Activated naive CD8-positive, alpha-beta T cell treated with anti-CD3 and anti-CD28 coated beads for 36 hours (primary cell): ENCODE measurements at places on chromosomes 12 and 14. TPM values are rescaled to one million over a fixed set of nuclear protein-coding genes. Genes with fewer than 3 reads are reported as not detected.

- no peaks in the 10 kb centered on the region for H3K4me1 ChIP-seq
- H3K4me3 ChIP-seq = no peak overlapping the region
Observed at GRCh38 chr14:59020382-59020781, 168.1 kb upstream of the DAAM1 start.

GLT1D1 gene
- 0.27 TPM for total RNA-seq

PLBD1 gene
- 0.32 TPM for total RNA-seq

DNA sequence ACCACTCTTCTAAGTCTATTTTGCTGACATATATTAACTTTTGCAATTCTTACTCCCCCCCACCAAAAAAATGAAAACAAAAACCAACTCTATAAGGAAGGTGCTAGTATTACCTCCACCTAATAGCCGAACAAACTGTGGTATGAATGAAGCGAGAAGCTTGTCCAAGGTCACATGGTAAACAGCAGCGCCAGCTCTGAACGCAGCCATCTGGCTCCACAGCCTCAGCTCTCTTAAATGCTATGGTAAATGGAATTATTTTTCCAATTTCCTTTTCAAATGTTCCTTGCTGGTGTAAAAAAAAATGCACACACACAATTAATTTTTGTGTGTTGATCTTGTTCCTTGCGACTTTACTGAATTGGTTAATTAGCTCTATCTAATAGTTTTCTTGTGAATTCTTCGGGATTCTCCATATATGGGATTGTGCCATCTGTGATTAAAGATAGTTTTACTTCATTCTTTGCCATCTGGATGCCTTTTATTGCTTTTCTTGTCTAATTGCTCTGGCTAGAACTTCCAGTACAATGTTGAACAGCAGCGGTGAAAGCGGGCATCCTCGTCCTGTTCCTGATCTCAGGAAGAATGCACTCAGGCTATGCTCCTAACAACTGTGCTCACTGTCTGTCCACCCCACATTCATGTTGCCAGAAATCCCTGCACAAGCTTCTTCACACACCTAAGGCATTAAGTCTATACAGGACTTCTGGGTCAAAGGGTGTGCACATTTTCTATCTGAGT, 10.7 kb upstream of the C12orf76 start:
- H3K4me3 ChIP-seq = no peak overlapping the region
- H3K4me1 ChIP-seq = peaks cover 16% of the 10 kb centered on the region
- no peaks in the 10 kb centered on the region for H3K27me3 ChIP-seq
- H3K27ac ChIP-seq = no peak overlapping the region

ANO2 gene
- total RNA-seq = not detected

RASSF3 gene
- total RNA-seq = 51.0 TPM

DNA sequence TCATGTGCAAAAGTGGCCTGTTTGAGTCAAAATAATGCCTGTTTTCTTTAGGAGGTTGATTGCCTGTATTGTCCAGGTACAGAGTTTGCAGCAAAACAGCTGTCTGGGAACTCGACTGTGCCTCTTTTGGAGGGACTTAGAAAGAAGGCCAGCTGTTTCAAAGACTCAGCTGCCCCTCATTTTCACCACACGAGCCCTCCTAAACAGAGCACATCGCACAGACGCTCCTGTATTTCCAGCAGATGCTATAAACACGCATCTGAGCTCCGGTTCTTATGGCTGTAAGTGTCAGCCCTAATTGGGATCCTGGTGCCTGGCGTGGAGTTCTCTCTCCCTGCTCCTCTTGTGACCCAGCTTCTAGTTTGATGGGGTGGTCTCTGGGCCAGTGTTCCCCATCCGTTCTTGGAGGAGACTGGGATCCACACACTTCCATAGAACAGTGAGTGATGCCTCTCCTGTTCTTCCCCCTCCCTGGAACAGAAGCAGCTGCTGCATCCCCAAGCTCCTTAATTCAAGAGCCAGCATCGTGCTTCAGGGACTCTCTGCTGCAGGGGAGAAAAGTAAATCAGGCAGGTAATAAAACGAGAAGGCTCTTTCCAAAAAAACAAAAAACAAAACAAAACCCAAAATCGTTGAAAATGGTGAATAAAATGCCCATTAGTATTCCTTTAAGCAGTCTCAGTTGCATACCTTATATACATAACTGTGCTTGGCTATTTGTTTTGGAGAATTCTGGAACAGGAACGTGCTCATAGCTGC, 269.0 kb downstream of the SLC15A4 start:
- DNase-seq = no peak
- H3K4me1 ChIP-seq = no peaks in the 10 kb centered on the region
- no peaks in the 10 kb centered on the region for H3K27me3 ChIP-seq
- no peak overlapping the region for H3K27ac ChIP-seq

DNA sequence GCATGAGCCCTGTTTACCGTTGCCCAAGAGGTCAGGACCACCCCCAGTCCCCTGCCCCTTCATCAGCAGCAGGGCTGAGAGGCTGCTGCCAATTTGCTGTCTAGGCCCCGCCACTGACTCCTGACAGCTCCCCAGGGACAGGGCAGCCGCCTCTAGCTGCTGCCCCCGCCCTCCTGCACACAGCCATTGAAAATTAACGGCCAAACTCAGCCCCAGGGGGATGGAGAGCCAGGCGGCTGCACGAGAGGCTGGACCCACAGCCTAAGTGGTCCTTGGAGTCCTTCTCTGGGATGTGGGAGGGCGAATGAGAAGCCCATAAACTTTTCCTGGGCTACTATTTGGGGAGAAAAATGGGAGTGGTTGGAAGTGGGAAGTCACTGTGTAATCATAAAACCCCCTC, 4.6 kb downstream of the FOXN4 start:
- H3K36me3 ChIP-seq = no peaks in the 10 kb centered on the region
- peaks cover 2% of the 10 kb centered on the region for H3K4me1 ChIP-seq
- H3K27me3 ChIP-seq = peaks cover 68% of the 10 kb centered on the region
- no peak overlapping the region for H3K4me3 ChIP-seq
- no peak overlapping the region for H3K27ac ChIP-seq
- DNase-seq = no peak

DNA sequence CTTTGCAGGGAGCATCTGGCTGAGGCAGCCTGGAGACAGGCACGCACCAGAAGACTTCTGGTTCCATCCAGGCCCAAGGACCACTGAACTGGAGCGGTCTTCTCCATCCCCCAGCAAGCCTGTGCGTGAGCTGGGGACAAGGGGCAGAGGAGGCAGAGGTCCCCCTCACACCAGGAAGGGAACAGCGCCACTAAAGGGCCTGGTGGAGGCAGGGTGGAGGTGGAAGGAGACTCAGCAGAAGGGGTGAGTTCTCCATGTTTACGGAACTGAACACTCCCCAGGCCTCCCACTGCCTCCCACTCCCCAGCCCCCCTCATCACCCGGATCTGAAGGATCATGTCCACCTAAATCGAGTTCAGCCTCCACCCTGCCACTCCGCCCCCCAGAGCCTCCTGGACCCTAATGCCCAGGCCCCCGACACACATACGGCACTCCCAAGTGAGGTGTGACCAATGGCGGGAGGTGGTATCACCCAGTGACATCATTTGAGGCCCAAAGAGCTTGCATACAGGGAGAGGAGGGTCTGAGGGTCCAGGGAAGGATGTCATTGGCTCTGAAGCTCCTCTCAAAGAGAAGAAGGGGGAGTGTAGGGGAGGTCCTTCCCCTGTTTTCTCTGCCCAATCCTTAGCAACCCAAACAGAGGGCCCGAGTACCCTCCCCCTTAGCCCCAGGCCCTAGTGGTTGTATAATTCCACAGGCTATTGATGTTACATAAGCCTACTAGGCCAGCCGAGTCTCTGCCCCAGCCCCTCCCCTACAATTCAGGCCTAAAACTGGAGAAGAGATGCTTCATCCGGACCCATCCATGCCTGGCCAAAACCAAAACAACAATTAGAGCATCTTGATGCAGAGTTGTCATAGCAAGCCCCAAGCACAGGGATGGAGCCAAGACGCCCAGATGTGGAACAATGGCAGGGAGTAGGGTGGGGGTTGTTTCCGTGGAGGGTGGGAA, 1.0 kb downstream of the FAIM2 start:
- H3K4me3 ChIP-seq = no peak overlapping the region
- no peak overlapping the region for H3K27ac ChIP-seq
- H3K4me1 ChIP-seq = peaks cover 10% of the 10 kb centered on the region
- H3K27me3 ChIP-seq = peaks cover 17% of the 10 kb centered on the region
- no peaks in the 10 kb centered on the region for H3K36me3 ChIP-seq

GARIN6 gene
- total RNA-seq = not detected

- peaks cover 80% of the 10 kb centered on the region for H3K27me3 ChIP-seq
- DNase-seq = no peak
- H3K4me1 ChIP-seq = peaks cover 18% of the 10 kb centered on the region
- H3K36me3 ChIP-seq = no peaks in the 10 kb centered on the region
- no peak overlapping the region for H3K27ac ChIP-seq
Observed at GRCh38 chr12:53700567-53700966, 24.7 kb upstream of the ATP5MC2 start.

WNT5B gene
- 0.19 TPM for total RNA-seq

PRORP gene
- total RNA-seq = 38.0 TPM

TBX3 gene
- total RNA-seq = not detected

- H3K4me3 ChIP-seq = no peak overlapping the region
- no peak overlapping the region for H3K27ac ChIP-seq
- no peaks in the 10 kb centered on the region for H3K27me3 ChIP-seq
- H3K4me1 ChIP-seq = peaks cover 11% of the 10 kb centered on the region
- DNase-seq = no peak
Observed at GRCh38 chr12:331287-331686, 57.8 kb downstream of the KDM5A start.

- H3K27ac ChIP-seq = peak overlapping the region; percentile 22
- H3K4me1 ChIP-seq = peaks cover 13% of the 10 kb centered on the region
- DNase-seq = no peak
- H3K36me3 ChIP-seq = peaks cover 3% of the 10 kb centered on the region
- H3K27me3 ChIP-seq = no peaks in the 10 kb centered on the region
Observed at GRCh38 chr14:61103541-61104339, 122.7 kb downstream of the SLC38A6 start.

DNA sequence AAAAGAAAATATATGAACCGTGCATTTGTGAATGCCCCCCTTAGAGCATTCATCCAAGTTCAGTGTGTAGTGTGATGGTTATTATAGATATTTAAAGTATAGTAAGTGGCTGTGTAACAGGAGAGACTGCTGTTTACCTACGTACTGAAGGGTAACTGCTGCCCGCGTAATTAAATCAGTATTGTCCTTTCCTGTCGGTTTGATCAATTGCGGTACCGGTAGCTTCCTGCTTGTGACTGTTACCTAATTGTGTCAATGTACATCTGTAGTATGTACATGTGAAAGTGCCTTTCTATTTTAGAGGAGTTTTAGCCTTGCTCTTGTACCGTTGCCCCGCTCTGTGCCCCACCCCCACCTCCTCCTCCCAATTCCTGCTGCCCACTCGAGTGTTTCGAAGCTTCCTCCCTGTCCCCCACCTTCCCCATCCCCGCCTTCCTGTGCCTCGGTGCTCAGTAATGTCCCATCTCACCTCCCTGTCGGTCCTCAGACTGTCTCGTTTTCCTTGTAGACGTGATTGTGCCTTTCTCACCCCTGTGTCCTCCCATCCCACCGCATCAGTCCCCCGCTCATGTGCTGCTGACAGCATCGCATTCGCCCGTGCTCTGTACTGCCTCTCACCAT, 75.0 kb downstream of the KICS2 start:
- no peak overlapping the region for H3K27ac ChIP-seq
- peaks cover 4% of the 10 kb centered on the region for H3K36me3 ChIP-seq
- peaks cover 5% of the 10 kb centered on the region for H3K4me1 ChIP-seq
- H3K4me3 ChIP-seq = peak overlapping the region; percentile 45
- H3K27me3 ChIP-seq = no peaks in the 10 kb centered on the region
- no peak for DNase-seq

- DNase-seq = no peak
- no peaks in the 10 kb centered on the region for H3K27me3 ChIP-seq
- no peak overlapping the region for H3K27ac ChIP-seq
- H3K4me3 ChIP-seq = no peak overlapping the region
Observed at GRCh38 chr14:95664066-95664465, 22.2 kb upstream of the TCL1B start.

TMEM132C gene
- total RNA-seq = not detected

C1R gene
- total RNA-seq = 1.6 TPM

GRCh38 chr12:24228371-24228770, 278.9 kb upstream of the SOX5 start:
- H3K36me3 ChIP-seq = no peaks in the 10 kb centered on the region
- H3K27ac ChIP-seq = no peak overlapping the region
- H3K27me3 ChIP-seq = no peaks in the 10 kb centered on the region
- no peak for DNase-seq
